ENCODE measurements at places on chromosomes 6 and 20.

- DNase-seq: no peak
These were observed 248.8 kb downstream of the ERMARD start for GRCh38 chr6:170000071-170000843.

DNA sequence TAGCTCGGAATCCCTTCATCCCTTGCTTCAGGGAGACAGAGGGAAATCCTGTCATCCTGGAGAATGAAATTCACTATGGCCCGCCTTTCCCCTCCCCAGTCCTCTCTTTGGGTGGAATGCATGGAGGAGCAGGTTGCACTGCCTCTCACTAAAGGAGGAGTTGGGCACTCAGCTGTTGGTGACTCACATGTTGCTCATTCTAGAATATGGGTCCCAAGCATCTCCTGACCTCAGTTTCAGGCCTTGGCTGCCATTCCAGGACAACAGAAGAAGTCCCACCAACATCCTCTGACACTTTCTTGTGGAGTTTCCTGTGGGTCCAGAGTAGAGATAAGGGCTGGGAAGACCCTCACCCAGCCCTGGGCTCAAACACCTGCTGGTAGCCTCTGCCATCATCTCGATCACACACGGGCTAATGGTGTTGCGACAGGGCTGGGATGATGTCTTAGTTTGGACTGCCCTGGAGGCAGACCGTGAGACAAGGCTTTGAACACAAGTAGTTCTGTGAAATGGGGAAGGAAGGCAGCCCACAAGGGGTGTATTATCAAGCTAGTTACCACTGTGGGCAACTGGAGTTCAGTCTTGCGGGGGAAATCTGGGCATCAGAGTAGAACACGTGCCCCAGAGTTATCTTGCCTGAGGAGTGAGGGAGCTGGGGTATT, 52.4 kb upstream of the RNF24 start:
- no peak for DNase-seq

DNA sequence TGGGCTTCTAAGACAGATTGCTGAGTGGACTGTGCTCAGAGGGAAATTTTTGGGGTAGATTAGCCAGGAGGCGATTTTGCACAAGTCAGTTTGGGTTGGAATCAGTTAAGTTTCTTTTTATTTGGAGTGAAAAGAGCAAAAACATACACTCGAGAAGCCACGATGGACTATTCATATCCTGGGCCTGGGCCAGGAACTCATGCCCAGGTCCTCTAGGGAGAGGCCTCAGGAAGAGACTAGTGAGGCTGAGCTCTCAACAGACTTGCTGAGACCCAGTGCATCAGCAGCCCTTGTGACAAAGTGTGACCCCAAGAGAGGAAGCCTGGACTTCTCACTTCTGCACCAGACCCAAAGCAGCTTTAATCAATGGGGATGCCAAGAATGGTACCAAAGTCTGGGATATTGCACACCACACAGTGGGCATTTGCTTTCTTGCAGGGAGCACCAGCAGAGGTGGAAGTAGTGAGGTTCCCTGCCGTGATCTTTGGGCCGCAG, 61.6 kb upstream of the MAFB start:
- DNase-seq: no peak

DNA sequence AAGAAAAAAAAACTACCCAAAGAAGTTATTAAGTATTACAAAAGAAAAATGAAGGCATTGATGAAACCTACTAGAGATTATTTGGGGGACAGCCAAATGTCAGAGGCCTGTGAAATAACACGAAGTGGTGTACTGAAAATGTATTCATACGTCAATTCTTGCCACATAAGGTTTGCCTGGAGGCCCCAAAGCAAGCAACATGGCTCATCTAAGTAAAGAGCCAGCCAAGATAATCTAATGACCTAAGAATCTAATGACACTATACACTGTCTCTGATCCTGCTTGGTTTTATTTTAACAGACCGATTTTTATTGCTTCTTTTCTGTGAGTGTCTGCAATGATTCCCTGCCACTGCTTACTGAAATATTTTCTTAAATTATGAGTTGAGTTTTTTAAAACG, 34.7 kb downstream of the FILIP1 start:
- DNase-seq: no peak

- no peak for DNase-seq
These were observed 6.6 kb upstream of the ZBTB22 start for GRCh38 chr6:33324125-33324524.

DNA sequence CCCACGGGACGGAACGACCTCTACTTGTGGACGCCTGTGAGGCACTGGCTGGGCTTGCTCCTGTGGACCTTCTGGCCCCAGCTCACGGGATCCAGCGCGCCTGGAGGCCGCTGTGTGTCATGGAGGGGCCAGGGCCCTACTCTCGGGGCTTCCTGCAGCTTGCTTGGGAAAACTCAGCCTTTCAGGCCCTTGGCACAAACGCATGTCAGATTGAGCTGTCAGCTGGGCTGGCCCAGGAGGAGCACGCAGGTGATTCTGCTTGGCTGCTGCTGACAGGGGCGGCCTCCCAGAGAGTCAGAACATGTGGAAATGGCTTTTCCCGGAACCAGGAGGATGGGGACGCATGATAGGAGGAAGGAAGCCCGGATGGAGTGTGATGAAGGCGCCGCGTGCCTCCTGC, 39.7 kb downstream of the TMEM181 start:
- DNase-seq: no peak

- DNase-seq: no peak
These were observed 66.6 kb downstream of the TNFAIP3 start for GRCh38 chr6:137933696-137934095.

DNA sequence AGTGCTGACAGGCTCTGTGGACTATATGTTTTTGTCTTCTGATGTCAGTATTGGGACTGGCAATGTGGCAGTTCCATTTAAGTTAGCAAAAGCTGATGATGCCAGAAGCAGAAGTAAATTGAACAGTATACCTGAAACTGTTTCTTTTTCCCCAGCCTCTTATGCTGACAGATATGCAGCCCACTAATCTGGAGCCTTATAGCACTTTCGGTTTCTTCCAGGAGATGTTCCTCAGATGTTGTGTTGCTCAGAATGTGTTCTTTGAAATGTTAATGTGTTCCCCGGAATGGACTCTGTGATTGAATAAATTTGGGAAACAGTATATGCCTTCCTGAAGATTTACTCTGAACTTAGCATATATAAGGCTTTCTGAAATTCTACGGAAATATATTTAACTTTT, 80.7 kb upstream of the MRAP2 start:
- no peak for DNase-seq

DNA sequence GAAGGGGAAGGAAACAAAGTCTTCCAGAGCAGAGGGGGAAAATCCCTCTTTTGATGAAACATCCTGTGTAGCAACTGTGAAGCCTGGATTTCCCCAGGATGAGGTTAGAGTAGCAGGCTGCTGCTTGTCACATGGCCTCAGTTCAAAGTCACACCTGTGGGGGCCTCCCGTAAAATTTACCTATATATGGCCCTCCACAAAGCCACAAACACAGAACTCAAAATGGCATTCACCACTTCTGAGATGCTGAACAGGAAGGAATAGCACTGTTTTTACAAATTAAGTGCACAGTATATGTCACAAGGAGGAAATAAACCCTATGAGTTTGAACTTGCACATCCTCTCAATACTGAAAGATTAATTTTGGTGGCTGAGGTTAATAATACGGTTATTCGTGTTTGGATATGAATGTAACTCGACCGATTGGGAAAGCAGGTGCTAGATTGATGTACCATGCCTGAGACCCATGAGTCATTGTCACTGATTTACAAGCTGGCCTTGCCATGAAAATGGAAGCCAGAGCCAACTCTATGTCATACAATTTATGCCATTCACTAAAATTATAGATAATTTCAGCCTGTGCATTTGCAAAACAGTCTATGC, 70.6 kb downstream of the SGK1 start:
- DNase-seq: no peak

DNA sequence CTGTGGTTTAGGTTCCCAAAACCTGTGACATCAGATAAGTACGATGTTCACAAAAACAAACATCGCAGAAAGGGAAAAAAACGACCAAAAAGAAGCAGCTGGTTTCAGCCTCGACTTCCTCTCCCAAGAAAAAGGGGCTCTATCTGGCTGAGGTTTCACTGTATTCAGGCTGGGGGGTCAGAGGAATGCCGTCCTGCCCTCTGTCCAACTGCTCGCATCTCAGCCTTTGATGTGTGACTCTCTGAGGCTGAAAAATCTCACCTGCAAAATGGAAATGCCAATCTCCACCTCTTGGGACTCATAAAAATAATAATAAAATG, 123.6 kb upstream of the PTPN1 start:
- DNase-seq: no peak

GRCh38 chr20:46206025-46206424, 87.9 kb downstream of the CD40 start:
- DNase-seq: no peak

DNA sequence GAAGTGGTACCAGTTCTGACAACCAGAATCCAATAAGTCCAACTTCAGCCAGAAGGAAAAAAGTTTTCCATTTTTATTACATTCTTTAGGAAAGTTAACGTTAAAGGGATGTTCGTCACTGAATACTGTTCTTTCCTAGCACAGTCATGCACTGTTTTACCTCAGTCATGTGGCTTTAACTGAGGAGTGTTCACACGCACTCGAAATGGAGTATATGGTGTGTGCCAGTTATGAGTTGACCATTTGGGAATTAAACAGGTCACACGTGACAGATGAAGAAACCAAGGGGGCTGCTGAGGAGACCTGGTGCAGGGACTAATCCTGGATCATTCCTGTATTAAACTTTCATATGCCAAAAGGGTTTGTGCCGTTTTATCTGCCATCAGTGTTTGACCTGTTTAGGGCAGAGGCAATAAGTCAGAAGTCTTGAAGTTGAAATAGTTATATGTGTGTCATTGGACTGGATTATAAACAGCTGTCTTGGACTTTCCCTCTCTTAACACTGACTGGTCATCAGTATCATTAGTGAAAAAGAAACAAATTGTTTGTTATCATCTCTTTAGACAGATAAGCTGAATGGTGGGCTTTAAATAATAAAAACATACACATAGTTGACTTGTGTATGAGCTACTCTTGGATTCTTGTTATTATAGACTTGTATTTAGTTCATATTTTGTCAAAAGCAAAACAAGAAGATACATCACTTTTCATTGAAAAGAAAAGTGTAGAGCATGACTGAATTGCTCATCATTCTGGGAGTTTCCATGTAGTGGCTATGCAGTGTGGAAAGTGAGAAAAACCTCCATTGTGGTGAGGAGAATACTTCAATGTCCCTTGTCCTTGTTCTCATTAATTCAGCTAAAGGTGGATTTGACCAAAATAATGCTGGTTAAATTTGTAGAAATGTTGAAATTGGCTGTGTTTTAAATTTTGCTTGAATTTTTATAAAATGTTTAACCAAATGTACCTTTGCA, 123.5 kb upstream of the SAMD5 start:
- DNase-seq: no peak

- no peak for DNase-seq
These were observed 98.3 kb upstream of the CHD6 start for GRCh38 chr20:41716436-41716835.

- DNase-seq: no peak
These were observed 23.3 kb downstream of the PCNA start for GRCh38 chr20:5096463-5096862.

GRCh38 chr20:1915725-1916124, 20.5 kb downstream of the SIRPA start:
- no peak for DNase-seq

DNA sequence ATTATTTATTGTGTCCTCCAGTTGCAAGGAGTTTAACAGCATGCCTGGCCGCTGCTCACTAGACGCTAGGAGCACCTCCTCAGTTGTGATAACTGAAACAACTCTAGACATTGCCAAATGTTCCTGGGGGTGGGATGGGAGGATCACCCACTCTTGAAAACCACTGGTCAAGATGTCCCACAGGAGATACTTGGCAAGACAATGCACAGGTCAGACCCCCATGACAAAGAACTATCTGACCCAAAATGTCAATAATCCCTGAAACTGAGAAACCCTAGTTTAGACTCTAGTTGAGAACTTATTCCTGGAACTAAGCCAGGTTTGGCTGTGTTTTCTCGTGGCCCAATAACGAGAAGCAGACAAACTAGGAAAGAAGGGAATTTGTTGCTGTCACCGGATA, 9.5 kb upstream of the FKBPL start:
- DNase-seq: no peak

GRCh38 chr6:152946484-152946883, 36.4 kb downstream of the FBXO5 start:
- DNase-seq: no peak

- no peak for DNase-seq
These were observed 648.5 kb downstream of the RNF144B start for GRCh38 chr6:19035461-19036195.

GRCh38 chr6:82616386-82617028, 252.9 kb downstream of the TPBG start:
- DNase-seq: no peak

DNA sequence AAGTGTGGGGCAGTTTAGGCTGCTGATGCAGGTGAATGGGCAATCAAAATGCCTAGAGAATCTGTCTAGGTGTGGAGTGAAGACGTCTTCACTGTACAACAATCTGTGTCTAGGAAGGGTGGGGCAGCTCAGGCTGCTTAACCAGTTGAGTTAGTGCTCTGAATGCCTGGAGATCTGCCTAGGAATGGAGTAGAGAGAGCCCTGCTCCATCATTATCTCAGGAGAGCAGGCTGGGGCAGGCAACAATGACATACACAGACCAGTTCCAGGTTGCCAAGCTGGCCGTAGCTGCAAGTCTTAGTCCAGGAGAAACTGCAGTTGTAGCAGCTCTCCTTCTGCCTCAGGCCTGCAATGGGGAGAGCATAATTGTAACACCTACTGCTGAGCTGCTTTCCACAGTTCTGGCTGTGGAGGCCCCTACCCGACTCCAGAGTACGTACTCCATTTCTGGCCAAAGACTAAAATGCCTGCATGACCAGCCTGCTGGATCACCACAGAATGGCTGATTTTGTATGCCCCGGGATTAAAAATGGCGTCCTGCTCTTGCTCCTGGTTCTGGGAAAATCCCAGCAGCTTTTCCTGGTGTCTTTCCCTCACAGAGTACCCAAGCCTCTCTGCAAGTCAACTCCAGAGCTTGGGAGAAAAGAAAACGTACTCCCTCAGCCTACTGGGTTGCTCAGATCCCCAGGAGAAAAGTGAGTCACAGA, 545.4 kb downstream of the ADGRB3 start:
- DNase-seq: no peak

- DNase-seq: no peak
These were observed 403.2 kb downstream of the SAMD5 start for GRCh38 chr6:147911686-147912085.

DNA sequence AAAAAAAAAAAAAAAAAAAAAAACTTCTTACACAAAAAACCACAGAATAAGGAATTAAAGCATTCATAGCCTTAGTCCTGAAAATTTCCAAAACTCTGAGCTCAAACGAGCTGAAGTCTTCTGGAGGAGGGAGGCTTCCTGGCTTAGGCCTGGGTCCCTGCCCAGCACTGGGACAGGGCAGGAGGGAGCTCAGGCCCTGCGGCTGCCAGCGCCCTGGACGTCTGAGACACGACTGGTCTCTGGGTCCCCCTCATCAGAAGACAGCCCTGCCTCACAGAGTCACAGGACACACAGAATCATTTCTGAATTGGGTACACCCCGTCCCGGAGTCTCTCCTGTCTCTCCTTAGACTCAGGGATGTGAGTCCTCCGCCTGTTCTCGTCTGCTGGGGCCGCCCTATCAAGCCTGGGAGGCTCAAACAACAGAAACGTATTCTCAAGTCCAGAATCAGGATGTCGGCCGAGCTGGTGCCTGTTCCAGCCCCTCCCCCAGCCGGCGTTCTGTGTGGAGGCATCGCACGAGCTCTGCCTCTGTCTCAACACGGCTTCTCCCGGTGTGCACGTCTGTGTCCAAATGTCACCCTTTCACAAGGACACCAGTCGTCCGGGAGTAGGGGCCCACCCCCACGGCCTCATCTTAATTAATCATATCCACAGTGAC, 39.4 kb downstream of the ZBTB46 start:
- no peak for DNase-seq

GRCh38 chr20:12372557-12372956, 454.9 kb downstream of the BTBD3 start:
- DNase-seq: no peak
